Natural killer cell treated with Interleukin-12 subunit alpha and Interleukin-12 subunit beta and Interleukin-15 and Interleukin-18, amount 100 ng/mL, for 72 hours (primary cell): ENCODE measurements at places on chromosomes 3 and 15. TPM values are rescaled to one million over a fixed set of nuclear protein-coding genes. Genes with fewer than 3 reads are reported as not detected.
A peak's percentile ranks its signal among the peaks of the same experiment; 100 is the strongest.

GRCh38 chr15:52567871-52568600 lies 794 bp downstream of the ARPP19 start:
- DNase-seq, result no peak

DNA sequence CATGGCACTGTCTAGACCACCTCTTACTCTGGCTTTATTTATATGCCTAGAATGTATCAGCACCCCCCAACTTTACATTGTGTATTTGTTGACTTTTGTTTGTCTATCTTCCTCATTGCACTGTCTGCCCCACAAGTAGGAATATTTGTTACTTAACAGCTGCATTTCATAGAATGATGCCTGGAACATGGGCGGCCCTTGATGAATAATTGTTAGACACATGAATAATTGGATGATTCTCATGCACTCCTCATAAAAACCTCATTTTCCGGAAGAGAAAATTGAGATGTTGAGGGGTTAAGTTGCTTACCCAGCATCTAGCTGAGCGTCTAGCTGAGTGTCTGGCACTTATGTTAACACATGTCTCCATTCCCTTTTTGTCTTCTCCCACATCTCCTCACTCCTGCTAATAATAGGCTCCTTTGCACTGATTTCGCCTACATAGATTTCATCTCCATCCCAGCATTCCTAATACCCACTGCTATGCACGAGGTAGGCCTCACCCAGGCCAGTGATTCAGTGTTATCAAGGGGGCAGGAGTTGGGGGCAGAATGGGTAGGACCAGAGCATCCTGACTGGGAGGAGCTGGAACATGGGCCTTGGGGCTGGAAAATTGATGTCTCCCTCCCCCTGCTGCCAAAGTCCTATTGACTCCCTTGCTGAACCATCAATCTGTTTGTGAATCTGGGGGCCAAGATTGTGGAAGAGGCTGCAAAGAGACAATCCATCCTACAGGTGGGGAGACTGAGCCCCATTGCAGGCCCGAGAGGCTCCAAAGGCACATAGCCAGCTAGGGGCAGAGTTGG lies 7.8 kb upstream of the WNT7A start:
- no peak for DNase-seq

- no peak for DNase-seq
Measured at GRCh38 chr3:24793896-24794295, 299.2 kb upstream of the THRB start.

DNA sequence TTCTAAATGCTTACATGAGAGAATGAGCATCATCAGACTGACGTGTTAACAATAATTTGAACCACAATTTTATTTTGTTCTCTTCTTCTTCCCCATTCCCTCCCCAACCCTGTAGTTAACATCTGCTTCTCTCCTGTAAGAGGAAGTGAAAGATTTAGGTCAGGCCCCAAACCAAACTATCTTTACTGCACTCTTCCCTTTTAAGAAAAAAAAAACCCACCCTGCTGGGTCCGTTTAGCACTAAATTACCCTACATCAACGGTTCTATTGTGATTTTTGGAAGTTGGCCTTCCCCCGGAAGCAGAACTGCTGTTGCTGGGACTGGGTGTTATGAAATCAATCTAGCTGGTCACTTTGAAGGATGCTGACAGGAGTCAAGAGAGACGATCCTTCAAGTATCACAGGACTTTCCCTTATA lies 49.4 kb downstream of the NFKBIZ start:
- no peak for DNase-seq

GRCh38 chr15:92899948-92900730 lies at the start of gene CHD2:
Gene CHD2, plus strand, starts transcription at chr15:92900324. Its CDS starts 914 bp downstream, at chr15:92901238.
- DNase-seq, result peak; percentile 72

DNA sequence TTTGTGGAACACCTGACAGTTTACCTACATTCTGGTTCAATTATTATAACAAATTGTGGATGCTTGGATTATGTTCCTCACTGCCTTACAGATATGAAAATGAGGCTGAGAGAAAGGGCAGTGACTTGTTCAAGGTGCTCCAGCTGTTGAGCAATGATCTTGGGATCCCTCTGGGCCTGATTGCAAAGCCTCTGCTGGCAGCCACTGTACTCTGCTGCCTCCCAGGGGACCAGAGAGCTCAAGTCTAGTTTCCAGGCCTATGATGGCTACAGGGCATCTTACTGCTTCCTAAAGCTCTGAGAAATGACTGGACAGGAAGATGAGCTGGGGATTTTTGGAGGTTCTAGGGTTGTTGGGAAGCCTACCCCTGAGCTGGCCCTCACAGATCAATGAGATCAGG lies 2.3 kb upstream of the SHC4 start:
- DNase-seq, result no peak

- no peak for DNase-seq
Measured at GRCh38 chr15:79066391-79067071, 24.0 kb downstream of the RASGRF1 start.

DNA sequence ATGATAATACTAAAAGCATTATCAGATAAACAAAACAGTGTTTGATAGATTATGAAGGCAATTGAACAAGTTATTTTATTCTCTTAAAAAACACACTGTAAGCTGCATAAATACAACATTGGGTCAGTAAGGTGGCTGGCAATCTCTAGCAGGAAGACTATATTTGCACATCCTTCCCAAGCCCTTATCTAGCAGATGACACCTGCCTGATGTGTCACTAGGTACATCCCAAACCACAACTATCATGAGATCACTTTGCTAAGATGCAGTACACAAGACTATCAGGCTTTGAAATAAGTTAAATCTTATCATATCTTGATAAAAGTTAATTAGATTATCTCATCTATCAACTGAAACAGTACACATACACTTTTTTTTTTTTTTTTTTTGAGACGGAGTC lies 417.4 kb downstream of the MECOM start:
- DNase-seq, result no peak

- no peak for DNase-seq
Measured at GRCh38 chr3:13082677-13083076, 9.4 kb upstream of the IQSEC1 start.

- no peak for DNase-seq
Measured at GRCh38 chr15:92421976-92422375, 28.3 kb downstream of the ST8SIA2 start.

DNA sequence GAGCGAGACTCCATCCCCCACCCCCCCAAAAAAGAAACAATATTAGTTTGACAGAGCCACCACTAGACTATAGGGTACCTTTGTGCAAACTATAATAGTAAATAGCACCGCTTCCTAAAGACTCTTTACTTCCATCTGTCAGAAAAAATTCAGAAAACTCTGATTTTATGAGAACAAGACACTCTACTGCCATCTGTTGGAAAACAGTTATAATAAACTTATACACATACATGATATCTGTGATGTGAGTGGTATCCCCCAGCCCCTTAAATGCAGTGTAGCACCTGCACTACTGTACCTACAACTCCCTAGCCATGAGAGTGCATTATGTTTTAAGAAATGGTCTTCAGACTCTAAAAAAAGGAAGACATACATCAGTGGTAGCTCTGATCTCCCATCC lies 47.1 kb upstream of the CTDSPL start:
- no peak for DNase-seq

The EPHA6 gene
- total RNA-seq, result not detected

The UPK1B gene
- not detected for total RNA-seq

The SOX2 gene
- not detected for total RNA-seq

The FEZF2 gene
- total RNA-seq, result not detected

The JAGN1 gene
- 42.8 TPM for total RNA-seq

The ZDHHC3 gene
- total RNA-seq, result 122 TPM

The KIF9 gene
- 8.2 TPM for total RNA-seq
